Hematopoietic multipotent progenitor cell treated with erythropoietin and hydrocortisone succinate and interleukin-3 and kit ligand, for 8 days (in vitro differentiated cells): ENCODE measurements at places on chromosomes 16 and 17.

- no peak for DNase-seq
These were observed 9.5 kb downstream of the CAVIN1 start for GRCh38 chr17:42413464-42414040.

DNA sequence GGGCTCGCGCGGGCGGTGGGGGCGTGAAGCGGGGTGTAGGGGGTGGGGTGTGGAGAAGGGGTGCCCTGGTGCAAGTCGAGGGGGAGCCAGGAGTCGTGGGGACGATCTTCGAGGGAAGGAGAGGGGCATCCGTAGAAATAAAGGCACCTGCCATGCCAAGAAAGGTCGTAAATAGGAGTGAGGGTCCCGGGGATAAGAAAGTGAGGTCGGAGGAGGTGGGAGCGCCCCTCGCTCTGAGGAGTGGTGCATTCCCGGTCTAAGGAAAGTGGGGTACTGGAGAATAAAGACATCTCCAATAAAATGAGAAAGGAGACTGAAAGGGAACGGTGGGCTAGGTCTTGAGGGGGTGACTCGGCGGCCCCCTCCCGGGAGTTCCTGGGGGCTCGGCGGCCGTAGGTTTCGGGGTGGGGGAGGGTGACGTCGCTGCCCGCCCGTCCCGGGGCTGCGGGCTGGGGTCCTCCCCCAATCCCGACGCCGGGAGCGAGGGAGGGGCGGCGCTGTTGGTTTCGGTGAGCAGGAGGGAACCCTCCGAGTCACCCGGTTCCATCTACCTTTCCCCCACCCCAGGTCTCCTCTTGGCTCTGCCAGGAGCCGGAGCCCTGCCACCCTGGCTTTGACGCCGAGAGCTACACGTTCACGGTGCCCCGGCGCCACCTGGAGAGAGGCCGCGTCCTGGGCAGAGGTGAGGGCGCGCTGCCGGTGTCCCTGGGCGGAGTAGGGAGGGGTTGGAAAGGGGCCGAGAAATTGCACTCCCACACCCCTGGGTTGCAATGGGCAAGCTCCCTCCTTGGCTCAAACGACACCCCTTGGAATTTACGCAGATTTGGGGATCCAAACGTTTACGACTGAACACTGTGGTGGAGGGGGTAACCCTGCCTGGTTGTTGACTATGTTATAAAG lies 888 bp downstream of the CDH1 start:
- DNase-seq, result peak; percentile 57

- no peak for DNase-seq
These were observed 49.3 kb upstream of the USP7 start for GRCh38 chr16:9012848-9013507.

GRCh38 chr16:56482683-56483236 lies 31.4 kb downstream of the OGFOD1 start:
- no peak for DNase-seq

DNA sequence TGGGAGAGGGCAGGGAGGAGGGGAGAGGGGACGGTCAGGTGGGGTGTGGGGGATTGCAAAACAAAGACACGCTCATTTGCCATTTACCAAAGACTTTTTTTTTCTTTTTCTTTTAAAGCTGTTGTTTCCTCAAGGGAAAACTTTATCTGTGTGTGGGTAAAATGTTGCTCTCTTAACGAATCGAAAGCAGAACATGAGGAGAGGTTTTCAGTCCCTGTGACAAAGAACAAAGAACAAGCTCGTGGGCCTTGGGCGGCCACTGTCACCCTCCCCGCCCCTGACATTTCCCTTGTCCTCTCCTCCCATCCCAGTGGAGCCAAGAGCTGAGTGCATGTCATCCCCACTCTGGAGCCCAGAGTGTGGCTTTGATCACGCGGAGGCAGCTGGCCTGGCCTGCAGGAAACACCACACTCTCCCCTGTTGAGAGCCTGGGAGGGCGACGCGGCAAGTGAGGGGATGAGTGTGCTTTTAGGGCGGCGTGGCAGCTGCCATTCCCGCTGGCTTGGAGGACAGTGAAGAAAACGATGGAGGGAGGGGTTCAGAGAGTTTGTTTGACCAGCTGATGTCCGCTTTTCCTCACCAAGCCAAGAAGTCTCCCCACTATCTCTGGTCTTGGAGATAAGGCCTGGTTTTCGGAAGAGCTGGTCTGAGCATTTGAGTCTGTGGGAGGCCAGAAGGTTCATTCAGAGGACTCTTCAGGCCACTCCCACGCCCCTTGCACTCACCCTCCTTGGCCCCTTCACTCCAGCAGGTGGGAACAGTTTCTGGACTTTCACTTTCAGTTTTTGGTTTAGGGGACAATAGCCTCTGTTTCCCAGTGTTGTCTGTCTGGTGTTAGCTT lies 11.4 kb downstream of the CCR7 start:
- peak; percentile 48 for DNase-seq

- DNase-seq, result no peak
These were observed 2.4 kb upstream of the ACSF2 start for GRCh38 chr17:50423553-50424159.

GRCh38 chr17:40547785-40548478 lies 17.3 kb downstream of the CCR7 start:
- DNase-seq, result no peak

- no peak for DNase-seq
These were observed 239.7 kb upstream of the ERCC4 start for GRCh38 chr16:13680021-13680889.

- no peak for DNase-seq
These were observed 14.4 kb downstream of the ERBB2 start for GRCh38 chr17:39714234-39714633.
